Amygdala (tissue), 56 donors: ENCODE measurements at places on chromosomes 2 and 18.

- DNase-seq = no peak
Measured at GRCh38 chr2:186031229-186031628, 292.6 kb downstream of the FSIP2 start.

DNA sequence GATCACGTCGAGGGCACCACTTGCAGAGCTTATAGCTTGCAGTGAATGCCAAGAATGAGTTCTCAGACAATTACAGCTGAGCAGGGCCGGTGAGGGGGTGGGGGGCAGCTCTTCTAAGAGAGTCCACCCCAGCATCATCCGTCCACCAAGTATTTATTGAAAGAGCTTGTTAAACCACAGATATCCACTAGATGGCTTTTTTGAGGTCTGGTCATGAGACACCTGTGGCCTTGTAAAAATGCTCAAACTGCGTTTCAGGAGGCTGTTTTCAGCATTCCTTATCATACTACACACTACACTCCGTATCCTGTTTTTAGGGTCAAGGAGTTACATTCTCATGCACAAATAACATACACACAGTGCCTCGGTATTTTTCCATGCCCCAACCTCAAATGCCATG lies 51.5 kb downstream of the DNAJC10 start:
- DNase-seq = no peak

GRCh38 chr2:176579608-176580007 lies 310.4 kb downstream of the MTX2 start:
- DNase-seq = no peak

GRCh38 chr2:123578016-123578415 lies 447.1 kb upstream of the CNTNAP5 start:
- DNase-seq = no peak

DNA sequence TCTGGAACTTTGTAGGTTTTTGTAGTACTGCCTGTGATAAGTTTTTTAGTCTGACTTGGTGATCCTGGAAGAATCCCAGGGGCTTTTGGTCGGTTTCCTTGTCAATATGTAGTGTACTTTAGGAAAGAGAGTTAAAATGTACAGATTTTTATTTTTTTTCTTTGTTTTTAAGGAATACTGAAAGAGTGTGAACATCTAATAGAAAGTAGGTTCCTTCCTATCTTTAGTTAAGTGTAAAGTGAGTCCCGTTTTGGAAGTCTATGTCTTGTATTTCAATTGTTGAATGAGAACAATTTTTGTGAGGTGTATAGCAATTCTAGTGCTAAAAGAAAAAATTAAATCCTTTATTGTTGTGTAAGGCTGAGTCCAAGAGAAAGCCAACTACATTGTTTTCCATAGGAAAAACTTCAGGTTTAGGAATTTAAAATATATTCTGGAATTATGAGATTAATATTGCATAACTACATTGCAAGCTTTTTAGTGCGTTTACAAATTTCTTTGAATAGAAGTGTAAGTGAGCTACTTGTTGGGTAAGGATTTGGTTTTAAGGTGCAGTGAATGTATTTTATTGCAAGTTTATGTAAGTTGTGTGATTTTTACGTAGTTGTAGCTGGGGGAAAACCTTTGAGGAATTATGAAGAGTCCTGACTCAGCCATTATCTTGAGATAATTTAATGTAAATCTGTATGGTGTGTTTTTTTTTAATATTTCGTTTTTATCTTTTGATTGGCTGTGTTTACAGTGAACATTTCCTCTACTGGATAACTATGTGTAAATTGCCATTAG lies 1.7 kb downstream of the VAPA start:
- DNase-seq = no peak

DNA sequence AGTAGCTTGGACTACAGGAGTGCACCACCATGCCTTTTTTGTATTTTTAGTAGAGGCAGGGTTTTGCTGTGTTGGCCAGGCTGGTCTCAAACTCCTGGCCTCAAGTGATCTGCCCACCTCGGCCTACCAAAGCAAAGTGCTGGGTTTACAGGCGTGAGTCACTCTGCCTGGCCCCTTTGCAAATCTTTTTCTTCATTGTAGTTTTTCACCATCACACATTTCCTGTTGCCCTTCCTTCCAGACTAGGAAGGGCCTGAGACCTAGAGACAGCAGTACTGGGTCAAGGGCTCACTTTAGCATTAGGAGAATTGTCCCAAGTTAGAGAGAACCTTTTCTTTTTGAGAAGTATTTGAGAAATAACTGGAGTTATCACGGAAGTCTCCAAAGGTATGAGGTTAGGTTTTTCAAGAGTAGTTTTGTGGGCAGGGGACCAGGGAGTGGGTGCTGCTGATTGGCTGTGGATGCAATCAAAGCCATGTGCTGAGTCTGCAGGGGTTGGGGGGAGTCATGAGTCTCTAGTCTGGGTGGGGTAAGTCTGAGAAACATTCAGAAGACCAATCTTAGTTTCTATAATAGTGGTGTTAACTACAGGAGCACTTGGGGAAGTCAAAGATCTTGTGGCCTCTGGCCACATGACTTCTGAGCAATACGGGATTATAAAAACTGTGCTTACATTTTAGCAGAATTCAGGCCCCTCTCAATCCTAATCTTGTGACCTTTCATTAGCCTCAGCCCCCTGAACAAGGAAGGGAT lies 23.7 kb downstream of the B3GNT2 start:
- no peak for DNase-seq

- peak; percentile 72 for DNase-seq
Measured at GRCh38 chr18:32158108-32158624, 31.7 kb upstream of the MEP1B start.

DNA sequence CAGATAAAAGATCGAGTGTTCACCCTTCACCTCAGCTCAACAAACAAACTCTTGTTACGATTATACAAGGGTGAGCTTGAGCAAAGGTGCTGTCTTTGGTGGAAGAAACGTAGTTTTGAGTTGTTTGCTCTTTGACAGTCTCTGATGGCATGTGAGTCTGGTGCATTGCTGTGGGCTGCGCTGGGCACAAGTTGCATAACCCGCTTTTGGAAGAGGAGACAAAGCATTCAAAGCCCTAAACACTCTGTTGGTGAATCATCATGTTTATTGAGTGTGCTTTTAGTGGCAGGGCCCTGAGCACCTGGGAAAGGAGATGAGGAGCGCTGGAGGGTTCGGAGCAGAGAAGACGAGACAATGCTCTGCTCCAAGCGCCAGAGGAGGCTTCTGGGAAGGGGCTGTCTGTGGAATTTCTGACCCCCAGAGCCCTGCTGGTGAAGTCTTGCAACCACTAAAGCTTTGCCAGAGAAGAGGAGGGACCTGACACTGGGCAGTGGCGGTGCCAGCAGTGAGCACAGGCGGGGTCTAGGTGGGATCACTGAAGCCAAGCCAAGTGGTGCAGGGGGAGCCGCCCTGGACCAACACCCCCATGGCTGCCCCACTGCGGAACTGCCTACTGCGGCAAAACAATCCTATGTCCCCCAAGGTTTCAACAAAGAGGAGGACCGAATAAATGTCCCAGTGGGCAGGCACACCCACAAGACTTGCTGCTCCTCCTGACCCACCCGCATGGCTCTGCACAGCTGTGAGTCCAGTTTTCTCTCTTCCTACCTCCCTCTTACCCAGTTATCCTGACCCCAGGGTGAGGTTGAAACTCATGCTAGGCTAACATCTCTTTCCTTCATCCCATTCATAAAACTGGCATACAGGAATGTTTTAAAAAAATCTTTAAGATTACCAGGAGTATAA lies 64.0 kb downstream of the TNFRSF11A start:
- no peak for DNase-seq

GRCh38 chr2:206462240-206462854 lies 19.0 kb downstream of the ADAM23 start:
- no peak for DNase-seq

- no peak for DNase-seq
Measured at GRCh38 chr2:143226714-143227541, 97.7 kb downstream of the ARHGAP15 start.

GRCh38 chr18:46373791-46374190 lies 269.6 kb downstream of the HAUS1 start:
- no peak for DNase-seq

GRCh38 chr2:227054006-227054405 lies 110.0 kb downstream of the COL4A4 start:
- DNase-seq = no peak

DNA sequence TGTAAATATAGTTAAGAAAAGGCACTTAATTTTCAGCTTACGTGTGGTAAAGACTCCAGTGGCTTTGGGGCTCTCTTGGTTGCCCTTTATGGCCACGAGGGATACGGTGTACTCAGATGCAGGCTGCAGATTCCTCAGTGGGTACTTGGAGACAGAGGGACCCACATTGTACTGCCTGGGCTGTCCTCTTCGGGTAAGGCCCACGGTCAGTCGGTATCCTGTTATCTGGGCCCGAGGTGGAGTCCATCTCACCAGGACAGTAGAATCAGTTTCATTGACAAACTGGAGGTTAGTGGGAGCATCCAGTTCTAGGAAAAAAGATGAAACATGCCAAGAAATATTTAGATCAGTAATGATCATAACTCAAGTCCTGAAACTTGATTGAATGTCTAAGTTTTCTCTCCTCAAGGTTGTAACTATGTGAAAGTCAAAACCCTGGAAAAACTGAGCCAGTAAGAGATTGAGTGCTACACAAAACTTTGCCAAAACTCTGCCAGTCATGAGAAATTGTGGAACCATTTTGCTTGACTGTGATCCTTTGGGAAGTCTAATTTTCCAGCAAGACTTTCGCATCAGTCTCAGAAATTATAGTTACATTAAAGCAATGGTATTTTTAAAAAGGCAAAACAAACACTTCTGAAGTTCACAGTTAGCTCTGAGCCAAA lies 31.4 kb downstream of the FN1 start:
- no peak for DNase-seq

- DNase-seq = no peak
Measured at GRCh38 chr2:174664084-174664759, 66.6 kb upstream of the WIPF1 start.

- peak; percentile 25 for DNase-seq
Measured at GRCh38 chr18:51666763-51667191, 469.3 kb upstream of the MEX3C start.

- no peak for DNase-seq
Measured at GRCh38 chr2:232892843-232893242, 22.8 kb downstream of the SNORC start.

GRCh38 chr2:240391111-240392051 lies 44.1 kb upstream of the GPC1 start:
- DNase-seq = no peak

- DNase-seq = no peak
Measured at GRCh38 chr2:232389327-232389726, 10.8 kb downstream of the ALPP start.

DNA sequence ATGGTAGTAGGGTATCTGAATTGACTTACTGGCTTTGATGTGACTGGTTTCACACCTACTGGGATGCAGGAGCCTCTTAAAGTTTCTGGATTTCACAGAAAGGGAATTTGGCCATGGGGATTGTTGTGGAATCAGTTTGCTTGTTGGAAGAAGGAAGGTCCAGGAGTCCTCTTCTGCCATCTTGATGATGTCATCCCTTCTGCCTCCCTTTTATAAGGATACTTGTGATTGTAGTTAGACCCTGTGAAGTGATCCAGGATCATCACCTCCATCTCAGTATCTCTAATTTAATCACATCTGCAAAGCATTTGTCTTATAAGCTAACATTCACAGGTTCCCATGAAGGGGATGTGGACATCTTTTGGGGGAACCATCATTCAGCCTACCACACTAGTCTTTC lies 79.5 kb downstream of the CCDC138 start:
- DNase-seq = no peak

DNA sequence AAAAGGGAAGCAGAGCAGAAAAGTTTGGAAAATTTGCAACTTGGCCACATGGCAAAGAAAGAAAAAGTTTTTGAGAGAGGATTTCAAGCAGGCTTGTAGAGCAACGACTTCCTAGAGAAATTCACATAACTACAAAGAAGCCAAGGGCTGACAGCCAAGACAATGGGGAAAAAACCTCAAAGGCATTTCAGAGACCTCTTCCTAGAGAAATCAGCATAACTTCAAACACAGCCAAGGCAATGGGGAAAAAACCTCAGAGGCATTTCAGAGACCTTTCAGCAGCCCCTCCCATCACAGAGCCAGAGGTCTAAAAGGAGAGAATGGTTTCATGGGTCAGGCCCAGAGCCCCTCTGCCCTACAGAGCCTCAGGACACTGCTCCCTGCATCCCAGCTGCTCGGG lies 7.2 kb downstream of the ADI1 start:
- DNase-seq = no peak

DNA sequence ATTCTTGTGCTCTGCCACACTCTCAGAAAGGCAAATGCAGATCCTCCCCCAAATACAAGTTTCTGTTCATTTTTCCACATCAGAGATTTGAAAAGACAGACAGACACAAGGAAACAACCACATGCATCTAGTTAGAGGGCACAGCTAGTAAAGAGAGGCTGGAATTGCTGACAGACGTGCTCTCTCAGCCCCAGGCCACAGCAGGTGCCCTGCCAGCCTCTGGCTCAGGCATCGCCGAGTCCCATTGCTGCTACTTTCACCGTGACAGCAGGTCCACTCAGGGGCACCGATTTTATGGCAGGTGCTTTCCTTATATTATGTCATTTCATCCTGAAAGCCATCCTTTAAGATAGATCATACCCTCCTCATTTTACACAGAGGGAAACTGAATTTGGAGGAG lies 507.5 kb downstream of the EIPR1 start:
- no peak for DNase-seq

GRCh38 chr2:230447455-230448451 lies 31.8 kb downstream of the SP100 start:
- DNase-seq = no peak

- DNase-seq = no peak
Measured at GRCh38 chr2:714005-714741, 37.0 kb upstream of the TMEM18 start.

DNA sequence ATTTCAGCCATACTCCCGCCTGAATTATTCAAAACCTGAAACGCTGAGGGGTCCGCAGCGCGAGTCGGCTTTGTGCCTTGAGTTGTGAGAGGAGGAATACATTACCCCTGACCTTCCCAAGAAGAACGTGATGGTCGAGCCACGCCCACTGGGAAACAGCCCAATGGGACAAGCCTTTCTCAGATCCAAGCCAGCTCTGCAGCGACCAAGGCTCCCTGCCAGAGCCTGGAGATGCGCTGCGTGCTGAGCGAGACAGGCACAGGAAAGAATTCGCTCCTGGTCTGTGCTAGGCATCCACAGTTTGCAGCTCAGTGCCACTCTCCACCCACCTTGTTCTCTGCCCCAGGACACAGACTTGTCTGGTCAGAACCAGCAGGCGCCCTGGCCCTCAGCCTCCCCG lies 74.1 kb upstream of the GLI2 start:
- DNase-seq = peak; percentile 34

DNA sequence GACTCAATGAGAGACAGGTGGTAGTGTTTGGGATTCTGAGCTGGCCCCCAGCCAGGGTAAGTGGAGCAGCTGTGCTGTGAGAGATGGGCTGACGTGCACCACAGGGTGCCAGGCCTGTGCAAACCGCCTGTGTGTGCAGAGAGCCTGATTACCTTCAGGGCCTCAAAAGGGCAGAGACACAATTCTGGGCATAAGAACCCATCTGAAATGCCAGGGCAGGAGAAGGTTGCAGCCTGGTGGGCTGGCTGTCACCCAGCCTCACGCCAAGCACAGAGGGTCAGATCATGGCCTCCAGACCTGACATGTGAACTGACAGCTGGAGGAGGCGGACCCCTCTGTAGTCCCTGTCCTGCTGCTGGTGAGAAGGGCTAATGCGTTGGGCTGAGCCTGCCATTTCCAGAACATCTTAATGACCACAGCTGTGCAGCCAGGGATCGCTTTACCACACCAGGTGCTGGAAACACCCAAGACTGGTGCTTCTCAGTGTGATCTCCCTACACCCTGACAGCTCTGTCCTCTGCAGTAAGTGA lies 100.9 kb downstream of the ARL4C start:
- DNase-seq = no peak
